ENCODE measurements at places on chromosomes 3 and 15.
A peak's percentile ranks its signal among the peaks of the same experiment; 100 is the strongest.

GRCh38 chr3:73608456-73609314 lies 16.1 kb downstream of the PDZRN3 start:
- H3K4me1 ChIP-seq, result no peaks in the 10 kb centered on the region
- no peak overlapping the region for H3K4me3 ChIP-seq
- no peaks in the 10 kb centered on the region for H3K36me3 ChIP-seq
- no peaks in the 10 kb centered on the region for H3K27me3 ChIP-seq

DNA sequence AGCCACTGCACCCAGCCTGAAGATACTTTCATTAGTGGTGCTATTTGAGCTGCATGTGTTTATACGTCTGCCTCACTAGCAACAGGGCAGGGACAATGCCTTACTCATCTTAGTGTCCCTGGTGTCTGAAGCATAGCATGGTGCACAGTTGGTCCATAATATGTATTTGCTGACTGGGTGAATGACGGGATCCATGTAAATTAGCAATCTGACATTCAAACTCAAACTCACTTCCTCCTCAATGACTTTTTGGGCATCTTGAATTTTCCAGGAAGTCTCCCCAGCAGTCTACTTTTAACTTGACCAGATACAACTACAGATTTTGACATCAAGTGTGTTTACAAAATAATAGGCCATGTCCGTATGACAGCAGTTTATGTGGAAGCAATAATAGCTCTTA lies 3.0 kb upstream of the LDHAL6B start:
- peaks cover 6% of the 10 kb centered on the region for H3K27me3 ChIP-seq
- DNase-seq, result no peak
- H3K27ac ChIP-seq, result no peak overlapping the region
- H3K36me3 ChIP-seq, result peaks cover 3% of the 10 kb centered on the region
- no peak overlapping the region for H3K4me3 ChIP-seq
- H3K4me1 ChIP-seq, result no peaks in the 10 kb centered on the region

DNA sequence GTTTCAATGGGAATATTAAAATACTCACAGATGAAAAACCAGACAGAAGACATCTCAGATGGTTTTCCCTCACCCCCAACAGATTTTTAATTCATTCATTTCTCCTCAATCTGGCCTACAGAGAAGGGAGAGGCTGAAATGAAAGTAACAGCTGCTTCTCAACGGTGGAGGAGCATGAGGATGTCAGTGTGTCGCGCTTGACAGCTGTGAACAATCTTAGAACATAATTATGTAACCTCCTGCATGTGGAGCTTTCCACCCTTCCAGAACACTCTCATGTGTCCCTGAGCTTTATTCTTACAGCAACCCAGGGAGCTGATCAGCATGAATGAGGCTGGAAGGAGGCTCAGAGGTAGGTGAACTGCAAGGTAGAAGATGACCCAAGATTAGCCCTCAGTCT lies 52.7 kb downstream of the MB21D2 start:
- H3K36me3 ChIP-seq, result peaks cover 2% of the 10 kb centered on the region
- H3K4me3 ChIP-seq, result no peak overlapping the region
- no peak for DNase-seq
- H3K27ac ChIP-seq, result peak overlapping the region; percentile 70
- H3K27me3 ChIP-seq, result no peaks in the 10 kb centered on the region

- no peaks in the 10 kb centered on the region for H3K4me1 ChIP-seq
- peaks cover 9% of the 10 kb centered on the region for H3K27me3 ChIP-seq
- no peak overlapping the region for H3K27ac ChIP-seq
- no peak for DNase-seq
- peaks cover 2% of the 10 kb centered on the region for H3K36me3 ChIP-seq
- H3K4me3 ChIP-seq, result no peak overlapping the region
These were observed 52.1 kb downstream of the ITGA11 start for GRCh38 chr15:68379759-68380290.

GRCh38 chr15:78056714-78057269 lies 20.7 kb downstream of the TBC1D2B start:
- H3K27me3 ChIP-seq, result no peaks in the 10 kb centered on the region
- peak overlapping the region; percentile 66 for H3K4me3 ChIP-seq
- H3K36me3 ChIP-seq, result peaks cover 23% of the 10 kb centered on the region
- H3K4me1 ChIP-seq, result peaks cover 57% of the 10 kb centered on the region

GRCh38 chr3:71304684-71305083 lies 278.8 kb downstream of the FOXP1 start:
- DNase-seq, result no peak
- no peaks in the 10 kb centered on the region for H3K27me3 ChIP-seq
- peak overlapping the region; percentile 83 for H3K27ac ChIP-seq
- no peak overlapping the region for H3K4me3 ChIP-seq
- peaks cover 21% of the 10 kb centered on the region for H3K4me1 ChIP-seq

- H3K4me3 ChIP-seq, result no peak overlapping the region
- no peak overlapping the region for H3K27ac ChIP-seq
- H3K27me3 ChIP-seq, result peaks cover 68% of the 10 kb centered on the region
- no peak for DNase-seq
- no peaks in the 10 kb centered on the region for H3K4me1 ChIP-seq
These were observed 16.6 kb upstream of the EHHADH start for GRCh38 chr3:185270262-185270955.

- no peaks in the 10 kb centered on the region for H3K36me3 ChIP-seq
- peaks cover 9% of the 10 kb centered on the region for H3K27me3 ChIP-seq
- no peak overlapping the region for H3K4me3 ChIP-seq
These were observed 17.3 kb upstream of the DOCK3 start for GRCh38 chr3:50657407-50657806.

All from effector memory CD8-positive, alpha-beta T cell (primary cell).